ENCODE measurements at places on chromosomes 16 and 17.
A peak's percentile ranks its signal among the peaks of the same experiment; 100 is the strongest.

- peak; percentile 42 for DNase-seq
These were observed 39.2 kb downstream of the FTO start for GRCh38 chr16:53743149-53743566.

GRCh38 chr16:84973236-84973635 lies 38.1 kb downstream of the ZDHHC7 start:
- DNase-seq = no peak

- DNase-seq = no peak
These were observed 37.5 kb downstream of the LGALS9 start for GRCh38 chr17:27668488-27668823.

DNA sequence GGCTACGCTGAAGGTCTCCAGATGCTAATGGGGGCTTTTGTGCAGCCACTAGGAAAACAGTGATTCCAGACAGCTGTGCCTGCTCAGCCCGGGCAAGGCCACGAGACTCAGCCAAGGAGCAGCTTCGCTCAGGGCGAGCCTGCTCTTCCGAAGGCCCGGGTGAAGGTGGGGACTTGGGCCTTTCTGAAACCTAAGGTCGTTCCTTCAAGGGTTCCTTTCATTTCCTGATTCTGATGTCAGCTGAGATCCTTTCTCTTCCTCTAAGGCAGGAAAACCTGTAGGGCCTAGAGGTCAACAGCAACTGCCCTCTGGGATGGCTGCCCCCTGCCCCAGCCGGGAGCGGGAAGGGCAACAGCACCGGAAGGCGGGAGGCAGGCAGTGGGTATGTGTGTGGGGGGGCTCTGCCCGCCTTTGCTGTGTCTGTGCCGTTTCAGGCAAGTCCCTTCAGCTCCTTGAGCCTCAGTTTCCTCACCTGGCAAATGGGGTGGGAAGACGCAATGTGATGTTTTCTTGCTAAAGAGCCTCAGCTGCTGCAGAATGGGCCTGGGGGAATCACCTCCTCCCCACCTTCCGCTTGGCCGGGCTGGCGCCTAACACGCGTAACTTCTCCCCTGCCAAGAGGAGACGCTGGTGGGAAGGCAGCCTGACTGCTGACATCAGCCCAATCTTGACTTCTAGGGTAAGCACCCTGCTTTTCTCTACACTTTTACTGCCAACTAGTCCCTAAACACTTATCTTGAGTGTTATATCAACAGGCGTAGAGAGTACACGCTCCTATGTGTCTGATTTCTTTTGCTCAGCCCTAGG lies 32.8 kb downstream of the IRF8 start:
- no peak for DNase-seq

- no peak for DNase-seq
These were observed 2.3 kb downstream of the NXPH3 start for GRCh38 chr17:49577963-49578362.

DNA sequence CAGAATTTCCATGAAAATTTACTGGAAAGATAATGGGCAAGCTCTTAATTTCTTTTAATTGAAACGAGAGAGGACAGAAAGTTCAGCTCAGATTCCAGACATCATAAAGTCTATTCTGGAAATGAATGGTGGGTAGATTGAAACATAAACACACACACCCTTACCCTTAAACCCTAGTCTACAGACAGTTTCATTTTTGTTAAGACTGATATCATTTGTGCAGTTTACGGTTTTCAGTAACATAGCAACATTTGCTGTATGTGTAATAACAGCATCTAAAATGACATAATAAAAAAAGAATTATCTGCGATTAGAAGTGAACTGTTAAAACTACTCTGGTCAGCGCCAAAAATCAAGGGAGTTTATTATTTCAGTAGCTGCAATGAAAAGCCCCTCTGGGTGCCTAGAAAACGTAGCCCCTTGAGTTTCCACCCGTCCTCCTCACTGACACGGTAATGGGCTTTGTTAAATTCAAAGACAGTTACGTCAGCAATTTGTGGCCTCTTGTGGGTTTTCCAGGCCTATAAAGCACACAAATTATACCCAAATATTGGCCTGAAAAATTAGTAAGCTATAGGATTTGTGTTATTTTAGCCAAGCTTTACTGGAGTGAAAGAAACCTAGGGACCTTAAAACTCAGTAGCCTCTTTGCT lies 520.6 kb upstream of the SOX9 start:
- DNase-seq = no peak

DNA sequence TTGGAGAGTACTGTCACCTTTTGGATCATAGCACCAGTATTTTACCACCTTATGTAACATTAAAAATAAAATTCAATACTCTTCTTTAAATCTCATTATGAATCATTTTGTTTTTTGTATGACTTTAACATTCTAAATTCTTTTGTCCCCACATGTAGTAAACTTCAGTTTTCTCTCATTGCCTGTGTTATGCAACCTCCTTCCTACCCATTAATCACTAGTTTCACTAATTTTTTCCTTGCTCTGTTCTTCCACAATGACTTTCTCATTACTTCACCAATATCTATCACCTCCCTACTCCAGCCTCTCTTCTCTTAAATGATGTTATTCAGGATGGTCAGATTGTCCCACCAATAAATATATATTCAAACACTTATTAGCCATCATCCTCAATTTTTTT lies 68.7 kb downstream of the TTC19 start:
- no peak for DNase-seq

DNA sequence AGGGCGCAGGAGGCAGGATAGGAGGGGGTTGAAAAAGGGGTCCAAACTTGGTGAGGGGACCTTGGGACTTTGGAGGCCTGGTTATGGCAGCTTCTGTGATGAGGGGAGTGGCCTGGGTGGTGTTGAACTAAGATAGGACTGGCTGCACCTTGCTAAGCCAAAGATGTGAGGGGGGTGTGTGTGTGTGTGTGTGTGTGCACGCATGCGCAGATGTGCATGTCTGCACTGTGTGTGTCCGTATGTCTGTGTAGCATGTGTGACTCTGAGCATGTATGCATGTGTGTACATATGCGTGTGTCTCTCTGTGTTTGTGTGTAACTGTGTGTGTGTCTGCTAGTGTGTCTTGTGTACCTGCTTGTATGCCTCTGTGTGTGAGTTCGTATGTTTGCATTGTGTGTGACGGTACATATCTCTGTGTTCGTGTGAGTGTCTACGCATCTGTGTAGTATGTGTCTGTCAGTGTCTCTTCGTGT lies 4.1 kb downstream of the SLC16A5 start:
- DNase-seq = no peak

GRCh38 chr17:55420776-55421178 lies 858 bp downstream of the MMD start:
- DNase-seq = no peak

DNA sequence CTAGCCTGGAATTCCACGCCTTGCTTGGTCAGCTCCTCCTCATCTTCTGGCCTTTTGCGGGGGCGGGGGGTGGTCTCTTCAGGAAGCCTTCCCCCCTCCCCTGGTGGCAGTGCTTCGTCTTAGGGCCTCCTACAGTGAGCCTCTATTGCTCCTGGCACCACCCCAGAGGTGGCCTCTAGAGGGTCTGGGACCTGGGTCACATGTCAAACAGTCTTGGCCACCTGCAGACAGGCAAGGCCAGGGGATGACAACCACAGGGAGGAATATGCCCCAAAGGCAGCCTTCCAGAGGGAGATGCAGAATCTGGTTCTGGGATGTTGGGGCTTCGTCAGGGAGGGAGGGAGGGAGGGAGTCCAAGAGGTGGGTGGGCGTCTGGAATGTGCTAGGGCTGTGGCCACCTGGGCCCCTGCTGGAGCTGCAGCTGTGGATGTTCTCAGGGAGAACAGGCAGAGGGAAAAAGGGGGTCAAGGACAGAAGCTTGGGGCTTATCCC lies 50.6 kb downstream of the SMPD3 start:
- DNase-seq = no peak

GRCh38 chr17:30924341-30924740 lies 2.6 kb downstream of the ADAP2 start:
- no peak for DNase-seq

- peak; percentile 83 for DNase-seq
These were observed 775 bp downstream of the PPM1D start for GRCh38 chr17:60600490-60601446.

DNA sequence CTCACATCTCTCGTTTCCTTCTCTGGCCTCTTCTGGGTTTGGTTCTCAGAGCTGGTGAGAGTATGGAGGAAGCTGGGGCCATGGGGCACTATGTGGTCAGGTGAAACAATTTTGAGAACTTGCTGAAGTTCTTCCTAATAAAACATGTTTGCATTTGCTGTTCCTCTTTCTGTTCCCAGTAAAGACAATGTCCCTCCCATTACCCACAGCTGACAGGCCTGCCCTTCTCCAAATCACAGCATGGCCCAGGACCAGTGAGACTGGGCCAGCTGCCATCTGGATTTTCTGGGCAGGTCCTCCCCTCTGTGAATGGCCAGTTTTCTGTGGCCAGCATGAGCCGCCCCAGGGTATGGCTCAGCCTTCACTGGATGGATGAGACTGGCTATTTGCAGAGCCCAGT lies at the start of gene CD300H:
Gene CD300H, minus strand, starts transcription at position 113 of the 400 bp plus-strand sequence.
- DNase-seq = no peak

GRCh38 chr16:4966736-4967453 lies 8.8 kb downstream of the SEC14L5 start:
- DNase-seq = no peak

DNA sequence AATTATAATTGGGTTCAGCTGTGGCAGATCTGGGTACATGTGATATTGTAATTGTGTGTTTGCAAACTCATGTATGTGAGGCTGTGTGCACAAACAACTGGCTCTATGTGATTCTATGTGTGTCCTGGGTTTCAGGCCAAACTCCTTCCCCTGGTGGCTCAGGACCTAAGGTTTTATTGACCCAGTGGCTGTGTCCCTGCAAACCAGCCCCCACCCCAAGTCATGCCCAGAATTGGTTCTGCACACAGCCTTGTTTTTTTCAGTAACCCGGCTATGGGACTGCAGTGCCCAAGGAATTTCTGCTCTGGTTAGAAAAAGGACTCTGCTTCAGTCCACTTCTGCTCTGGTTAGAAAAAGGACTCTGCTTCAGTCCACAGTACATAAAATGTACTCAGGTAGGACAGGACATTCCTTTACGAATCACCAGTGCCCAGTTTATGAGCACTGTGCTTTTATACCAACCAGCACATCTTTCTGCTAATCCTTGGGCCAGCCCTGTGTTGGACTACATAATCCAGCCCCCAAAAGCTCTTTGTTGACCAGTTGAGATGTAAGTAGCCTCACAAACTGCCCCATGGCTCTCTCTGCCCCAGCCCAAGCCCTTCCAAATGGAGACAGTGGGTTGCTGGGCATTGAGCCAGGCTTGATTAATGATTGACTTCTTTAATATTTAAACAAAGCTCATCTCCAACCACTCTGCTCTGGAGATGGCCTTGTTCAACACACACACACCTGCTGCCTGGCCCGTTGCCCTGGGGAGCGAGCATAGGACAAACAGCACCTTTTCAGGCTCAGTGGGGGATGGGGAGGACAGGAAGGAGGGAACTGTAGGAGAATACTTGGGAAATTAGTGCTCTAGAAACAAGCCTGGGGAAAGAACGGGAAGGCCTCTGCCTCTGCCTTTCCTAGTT lies 2.9 kb upstream of the KCNH6 start:
- no peak for DNase-seq

DNA sequence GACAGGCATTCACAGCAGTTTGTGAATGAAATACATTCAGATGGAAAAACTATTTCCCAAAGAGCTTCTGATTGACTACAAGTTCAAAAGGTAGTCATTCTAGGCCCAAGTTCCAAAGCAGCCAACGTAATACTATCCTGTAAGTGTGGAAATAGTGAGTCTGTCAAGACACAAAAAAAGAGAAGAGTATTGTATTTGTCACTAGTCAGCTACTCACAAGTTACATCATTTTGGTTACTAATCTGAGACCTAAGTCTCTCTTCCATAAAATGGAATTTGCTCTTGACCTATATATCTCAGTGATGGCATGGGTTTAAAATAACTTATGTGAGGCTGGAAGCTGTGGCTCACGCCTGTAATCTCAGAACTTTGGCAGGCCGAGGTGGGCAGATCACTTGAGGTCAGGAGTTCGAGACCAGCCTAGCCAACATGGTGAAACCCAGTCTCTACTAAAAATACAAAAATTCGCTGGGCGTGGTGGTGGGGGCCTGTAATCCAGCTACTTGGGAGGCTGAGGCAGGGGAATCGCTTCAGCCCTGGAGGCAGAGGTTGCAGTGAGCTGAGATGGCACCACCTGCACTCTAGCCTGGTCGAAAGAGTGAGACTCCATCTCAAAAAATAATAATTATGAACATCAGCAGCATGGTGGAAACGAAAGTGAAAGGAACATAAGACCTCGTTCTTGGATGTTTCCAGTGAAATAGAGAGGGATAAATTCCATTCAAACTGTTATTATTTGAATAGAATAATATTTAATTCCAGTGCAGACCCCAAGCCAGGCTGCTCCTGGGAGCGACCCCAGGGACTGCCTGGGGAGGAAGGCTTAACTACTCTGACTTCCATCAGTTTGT lies 2.9 kb downstream of the CMC2 start:
- no peak for DNase-seq

DNA sequence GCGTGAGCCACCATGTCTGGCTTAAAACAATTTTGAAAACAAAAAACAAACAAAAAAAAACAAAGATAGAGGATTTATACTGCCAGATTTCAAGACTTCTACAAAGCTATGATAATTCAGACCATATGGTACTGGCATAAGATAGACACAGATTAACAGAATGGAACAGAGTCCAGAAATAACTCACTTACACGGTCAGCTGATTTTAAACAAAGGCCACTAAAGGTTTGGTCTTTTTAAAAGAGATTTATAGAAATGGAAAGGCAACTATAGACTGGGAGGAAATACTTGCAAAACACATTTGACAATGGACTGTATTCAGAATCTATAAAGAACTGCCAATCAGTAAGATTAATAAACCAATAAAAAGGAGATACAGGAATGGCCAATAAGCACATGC lies 48.6 kb upstream of the MNT start:
- DNase-seq = no peak

- peak; percentile 34 for DNase-seq
These were observed 545.3 kb upstream of the SALL1 start for GRCh38 chr16:51696376-51696775.

GRCh38 chr17:74484066-74484465 lies 17.6 kb downstream of the CD300A start:
- no peak for DNase-seq

GRCh38 chr17:76072148-76072858 lies at the start of gene SRP68:
TSS of gene SRP68 (minus strand) at chr17:76072517. CDS start at chr17:76072491, 26 bp downstream.
- DNase-seq = peak; percentile 92

GRCh38 chr17:40168262-40168832 lies 8.9 kb upstream of the RAPGEFL1 start:
- DNase-seq = peak; percentile 53

DNA sequence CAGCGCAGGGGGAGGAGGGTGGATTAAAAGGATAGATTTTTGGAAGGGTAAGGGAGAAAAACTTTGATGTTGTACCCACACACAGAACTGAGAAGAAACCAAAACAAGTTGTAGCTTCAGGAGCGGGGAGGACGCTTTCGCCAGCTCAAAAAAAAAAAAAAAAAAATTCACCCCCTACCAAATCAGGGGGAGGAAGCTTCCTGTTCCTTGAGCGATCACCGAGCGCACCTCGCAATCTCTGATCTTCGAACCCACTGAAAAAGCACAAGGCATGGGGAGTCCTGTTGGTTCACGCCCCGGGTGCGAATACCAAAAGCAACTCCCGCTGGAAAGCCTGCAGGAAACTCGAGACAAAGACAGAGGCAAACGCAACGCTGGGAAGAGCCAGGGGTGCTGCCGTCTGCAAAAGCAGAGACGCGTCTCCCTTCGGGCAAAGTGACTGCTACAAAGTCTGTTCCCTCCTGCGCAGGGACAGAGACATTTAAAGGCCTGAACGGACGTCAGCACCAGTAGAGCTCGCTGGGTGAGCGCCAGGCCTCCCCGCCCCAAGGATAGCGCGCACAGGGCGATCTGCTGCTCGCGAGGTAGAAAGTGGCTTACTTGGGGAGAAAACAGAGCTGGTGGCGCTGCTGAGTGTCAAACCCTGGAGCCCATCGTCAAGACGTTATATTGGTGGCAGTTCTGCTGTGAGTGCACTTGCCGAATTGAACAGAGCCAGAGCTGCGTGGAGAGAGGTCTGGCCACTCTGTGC lies 190.4 kb downstream of the USP22 start:
- DNase-seq = peak; percentile 25

Data from H4 (cell line).